Tibial artery (tissue), 4 donors: ENCODE measurements at places on chromosomes 16 and 17.

GRCh38 chr17:55518510-55518909 lies 7.3 kb upstream of the SMIM36 start:
- no peak for DNase-seq

- no peak for DNase-seq
Measured at GRCh38 chr16:19822533-19822932, 62.1 kb downstream of the GPRC5B start.

- DNase-seq: no peak
Measured at GRCh38 chr16:88060524-88061219, 109.4 kb downstream of the BANP start.

GRCh38 chr16:14125000-14125681 lies 54.0 kb downstream of the MRTFB start:
- DNase-seq: no peak

DNA sequence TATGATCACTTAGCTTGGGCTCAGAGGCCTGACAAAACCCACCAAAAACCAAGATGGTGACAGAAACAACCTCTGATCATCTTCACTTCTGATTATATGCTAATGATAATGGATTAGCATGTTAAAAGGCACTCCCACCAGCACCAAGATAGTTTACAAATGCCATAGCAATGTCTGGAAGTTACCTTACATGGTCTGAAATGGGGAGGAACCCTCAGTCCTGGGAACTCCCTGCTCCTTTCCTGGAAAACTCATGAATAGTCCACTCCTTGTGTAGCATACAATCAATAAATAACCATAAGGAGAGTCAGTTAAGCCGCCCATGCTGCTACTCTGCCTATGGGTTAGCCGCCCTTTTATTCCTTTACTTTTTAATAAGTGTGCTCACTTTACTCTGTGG lies 120.0 kb upstream of the HS3ST4 start:
- DNase-seq: no peak

GRCh38 chr16:19400711-19401110 lies 17.0 kb upstream of the TMC5 start:
- DNase-seq: no peak

- no peak for DNase-seq
Measured at GRCh38 chr16:2468233-2468724, 2.8 kb upstream of the NTN3 start.

DNA sequence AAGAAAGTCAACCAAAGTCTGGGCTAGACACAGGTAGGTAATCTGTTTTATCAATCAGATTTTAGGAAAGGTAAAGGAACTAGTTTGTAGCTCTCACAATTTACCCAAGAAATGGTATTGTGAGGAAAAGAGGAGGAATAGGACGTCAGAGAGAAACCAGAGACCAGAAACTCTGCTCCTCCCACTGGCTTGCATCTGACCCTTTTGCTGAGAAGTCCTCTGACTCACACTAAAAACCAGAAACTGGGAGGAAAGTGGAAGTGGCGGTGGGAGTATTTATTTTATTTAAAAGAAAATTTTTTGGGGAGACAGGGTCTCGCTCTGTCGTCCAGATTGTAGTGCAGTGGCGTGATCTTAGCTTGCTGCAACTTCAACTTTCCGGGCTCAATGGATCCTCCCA lies 38.0 kb upstream of the MNT start:
- DNase-seq: no peak

DNA sequence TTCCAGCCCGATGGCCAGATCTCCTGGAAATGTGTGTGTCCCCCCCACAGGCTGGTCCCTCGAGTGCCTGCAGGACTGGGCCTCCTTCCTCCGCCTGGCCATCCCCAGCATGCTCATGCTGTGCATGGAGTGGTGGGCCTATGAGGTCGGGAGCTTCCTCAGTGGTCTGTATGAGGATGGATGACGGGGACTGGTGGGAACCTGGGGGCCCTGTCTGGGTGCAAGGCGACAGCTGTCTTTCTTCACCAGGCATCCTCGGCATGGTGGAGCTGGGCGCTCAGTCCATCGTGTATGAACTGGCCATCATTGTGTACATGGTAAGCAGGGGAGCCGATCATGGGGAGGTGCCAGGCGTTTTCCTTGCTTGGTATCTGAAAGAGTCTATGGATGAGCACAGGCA lies 22.1 kb downstream of the SLC47A1 start:
- DNase-seq: no peak

- DNase-seq: no peak
Measured at GRCh38 chr17:57871155-57871554, 21.3 kb upstream of the MRPS23 start.

GRCh38 chr17:60149691-60150582 lies at the start of gene CA4:
CA4 (plus strand) TSS chr17:60149973; CDS start chr17:60150035, 62 bp downstream.
- DNase-seq: no peak

DNA sequence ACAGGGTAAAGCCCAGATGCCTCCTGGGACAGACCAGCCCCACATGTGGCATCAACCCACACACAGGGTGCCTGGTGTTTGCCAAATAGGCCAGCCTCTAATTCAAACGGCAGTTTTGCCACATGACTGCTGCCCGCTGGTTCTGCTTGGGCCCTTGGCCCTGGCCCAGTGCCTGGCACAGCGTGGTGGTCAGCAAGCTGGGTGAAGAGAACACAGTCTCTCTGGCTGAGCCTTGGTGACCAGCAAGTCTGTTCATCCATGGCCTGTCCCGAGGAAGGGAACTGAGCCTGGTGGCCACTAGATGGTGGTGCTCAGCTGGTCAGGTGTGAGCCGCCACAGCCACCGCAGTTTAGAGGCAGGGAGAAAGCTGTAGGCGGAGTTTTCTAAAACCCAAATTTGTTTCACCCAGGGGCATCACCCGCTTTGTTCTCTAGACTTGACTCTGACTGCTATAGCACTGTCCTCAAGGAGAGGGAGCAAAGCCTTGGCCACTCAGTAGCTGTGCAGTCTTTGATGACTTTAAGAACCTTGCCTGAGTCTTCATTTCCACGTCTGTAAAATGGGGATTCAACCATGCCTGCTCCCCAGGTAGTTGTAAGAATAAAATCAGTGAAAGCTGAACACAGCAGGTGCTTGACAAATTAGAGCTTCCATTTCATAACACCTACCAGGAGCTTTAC lies 4.7 kb upstream of the GFAP start:
- peak; percentile 87 for DNase-seq

DNA sequence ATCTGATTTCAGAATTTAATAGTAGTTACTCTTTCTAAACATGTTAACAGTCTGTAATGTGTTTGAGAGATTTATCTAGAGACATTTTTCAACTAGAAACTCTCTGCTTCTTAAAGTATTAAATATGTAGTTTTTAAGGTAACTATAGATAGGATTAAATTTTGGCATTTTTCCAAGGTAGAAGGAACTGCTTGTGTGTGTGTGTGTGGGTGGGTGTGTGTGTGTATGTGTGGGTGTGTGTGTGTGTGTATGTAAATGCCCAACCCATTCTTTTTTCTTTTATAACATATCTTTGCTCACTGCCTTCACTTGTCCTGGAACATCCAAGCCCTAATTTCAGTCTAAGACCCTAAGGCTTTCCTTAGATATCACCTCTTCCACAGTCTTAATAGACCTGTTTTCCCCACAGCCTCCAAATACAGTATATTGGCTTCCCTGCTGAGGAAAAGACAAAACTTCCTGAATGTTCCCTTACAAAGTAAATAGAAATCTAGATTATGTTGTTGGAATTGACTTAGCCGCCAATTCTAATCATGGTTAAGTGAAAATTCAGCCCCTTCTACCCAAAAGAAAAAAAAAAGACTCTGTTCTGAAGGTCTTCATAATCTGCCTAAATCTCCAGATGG lies 33.5 kb downstream of the NUP93 start:
- no peak for DNase-seq

DNA sequence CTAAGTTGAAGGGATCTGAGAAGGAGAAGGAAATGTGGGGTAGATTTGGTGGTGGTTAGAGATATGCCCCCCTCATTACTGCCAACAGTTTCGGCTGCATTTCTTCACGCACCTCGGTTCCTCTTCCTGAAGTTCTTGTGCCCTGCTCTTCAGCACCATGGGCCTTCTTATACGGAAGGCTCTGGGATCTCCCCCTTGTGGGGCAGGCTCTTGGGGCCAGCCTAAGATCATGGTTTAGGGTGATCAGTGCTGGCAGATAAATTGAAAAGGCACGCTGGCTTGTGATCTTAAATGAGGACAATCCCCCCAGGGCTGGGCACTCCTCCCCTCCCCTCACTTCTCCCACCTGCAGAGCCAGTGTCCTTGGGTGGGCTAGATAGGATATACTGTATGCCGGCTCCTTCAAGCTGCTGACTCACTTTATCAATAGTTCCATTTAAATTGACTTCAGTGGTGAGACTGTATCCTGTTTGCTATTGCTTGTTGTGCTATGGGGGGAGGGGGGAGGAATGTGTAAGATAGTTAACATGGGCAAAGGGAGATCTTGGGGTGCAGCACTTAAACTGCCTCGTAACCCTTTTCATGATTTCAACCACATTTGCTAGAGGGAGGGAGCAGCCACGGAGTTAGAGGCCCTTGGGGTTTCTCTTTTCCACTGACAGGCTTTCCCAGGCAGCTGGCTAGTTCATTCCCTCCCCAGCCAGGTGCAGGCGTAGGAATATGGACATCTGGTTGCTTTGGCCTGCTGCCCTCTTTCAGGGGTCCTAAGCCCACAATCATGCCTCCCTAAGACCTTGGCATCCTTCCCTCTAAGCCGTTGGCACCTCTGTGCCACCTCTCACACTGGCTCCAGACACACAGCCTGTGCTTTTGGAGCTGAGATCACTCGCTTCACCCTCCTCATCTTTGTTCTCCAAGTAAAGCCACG lies 28.3 kb downstream of the STH start:
- no peak for DNase-seq

GRCh38 chr17:37791447-37792399 lies 46.9 kb upstream of the HNF1B start:
- no peak for DNase-seq

GRCh38 chr16:82391690-82392089 lies 221.7 kb upstream of the MPHOSPH6 start:
- DNase-seq: no peak

DNA sequence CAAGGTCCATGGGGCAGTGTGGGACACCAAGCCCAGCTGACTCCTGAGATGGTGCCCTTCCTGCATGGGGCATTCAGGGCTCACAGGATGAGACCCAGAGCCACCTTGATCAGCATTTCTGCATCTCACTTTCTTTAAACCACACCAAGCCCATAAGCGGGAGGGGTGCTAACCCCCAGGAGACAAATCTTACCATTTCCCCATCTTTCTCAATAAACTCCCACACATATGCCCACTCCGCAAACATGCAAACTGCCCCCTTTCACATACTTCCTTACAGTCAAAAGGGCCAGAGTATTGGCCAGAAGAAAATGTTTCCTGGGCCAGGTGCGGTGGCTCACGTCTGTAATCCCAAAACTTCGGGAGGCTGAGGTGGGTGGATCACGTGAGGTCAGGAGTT lies 3.7 kb upstream of the SLC39A11 start:
- no peak for DNase-seq

- DNase-seq: no peak
Measured at GRCh38 chr17:75727391-75727790, 6.1 kb downstream of the ITGB4 start.

DNA sequence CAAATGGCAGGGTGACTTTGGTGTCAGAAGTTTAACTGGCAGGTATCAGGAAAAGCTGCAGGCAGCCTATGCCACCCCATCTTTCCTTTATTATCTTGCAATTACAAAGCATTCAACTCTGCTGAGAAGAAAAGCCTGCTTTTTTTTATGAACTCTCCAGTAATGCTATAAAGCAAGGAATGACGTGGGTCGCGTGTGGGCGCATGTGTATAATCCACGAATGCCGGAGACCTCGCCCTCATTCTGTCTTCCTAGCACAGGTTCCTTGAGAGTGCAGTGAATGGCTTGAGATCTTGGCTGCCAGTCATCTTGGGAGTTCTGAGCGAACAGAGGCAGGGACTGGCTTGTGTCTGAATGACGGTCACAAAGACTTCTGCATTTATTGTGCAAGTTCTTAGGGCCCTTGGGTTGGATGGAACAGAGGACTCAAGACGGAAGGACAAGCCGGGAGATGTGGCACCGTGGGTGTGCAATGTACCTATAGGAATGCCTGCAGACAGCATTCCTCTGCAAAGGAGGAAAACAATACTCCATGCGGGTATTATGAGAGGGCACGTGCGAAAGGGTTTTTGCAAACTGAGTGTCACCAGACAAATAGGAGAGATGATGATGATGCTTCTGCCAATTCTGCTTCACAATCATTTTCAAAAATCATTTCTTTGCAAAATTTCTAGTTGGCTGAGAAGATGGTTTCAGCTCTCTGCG lies 96.1 kb upstream of the ELAC2 start:
- DNase-seq: no peak

DNA sequence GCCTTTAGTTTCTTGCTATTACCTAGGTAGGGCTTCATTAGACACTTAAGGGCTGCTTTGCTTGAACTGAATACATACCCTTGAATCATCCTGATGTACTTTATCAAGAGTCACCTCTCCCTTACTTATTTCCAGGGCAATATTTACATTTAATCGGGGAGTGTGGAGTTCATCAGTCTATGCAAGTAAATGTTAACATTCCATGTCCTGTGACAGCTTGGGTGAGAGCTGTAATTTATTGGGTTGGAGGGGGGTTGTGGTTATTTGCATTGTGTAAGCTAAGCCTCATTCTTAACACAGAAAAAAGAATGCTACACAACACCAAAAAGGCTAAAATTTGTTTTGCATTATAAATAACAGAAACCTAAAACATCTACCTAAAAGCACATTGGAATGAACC lies 16.7 kb downstream of the KCNJ16 start:
- DNase-seq: no peak

GRCh38 chr16:5709889-5710288 lies 612.3 kb upstream of the EEF2KMT start:
- no peak for DNase-seq

- no peak for DNase-seq
Measured at GRCh38 chr17:48746916-48747444, 18.4 kb upstream of the HOXB13 start.

DNA sequence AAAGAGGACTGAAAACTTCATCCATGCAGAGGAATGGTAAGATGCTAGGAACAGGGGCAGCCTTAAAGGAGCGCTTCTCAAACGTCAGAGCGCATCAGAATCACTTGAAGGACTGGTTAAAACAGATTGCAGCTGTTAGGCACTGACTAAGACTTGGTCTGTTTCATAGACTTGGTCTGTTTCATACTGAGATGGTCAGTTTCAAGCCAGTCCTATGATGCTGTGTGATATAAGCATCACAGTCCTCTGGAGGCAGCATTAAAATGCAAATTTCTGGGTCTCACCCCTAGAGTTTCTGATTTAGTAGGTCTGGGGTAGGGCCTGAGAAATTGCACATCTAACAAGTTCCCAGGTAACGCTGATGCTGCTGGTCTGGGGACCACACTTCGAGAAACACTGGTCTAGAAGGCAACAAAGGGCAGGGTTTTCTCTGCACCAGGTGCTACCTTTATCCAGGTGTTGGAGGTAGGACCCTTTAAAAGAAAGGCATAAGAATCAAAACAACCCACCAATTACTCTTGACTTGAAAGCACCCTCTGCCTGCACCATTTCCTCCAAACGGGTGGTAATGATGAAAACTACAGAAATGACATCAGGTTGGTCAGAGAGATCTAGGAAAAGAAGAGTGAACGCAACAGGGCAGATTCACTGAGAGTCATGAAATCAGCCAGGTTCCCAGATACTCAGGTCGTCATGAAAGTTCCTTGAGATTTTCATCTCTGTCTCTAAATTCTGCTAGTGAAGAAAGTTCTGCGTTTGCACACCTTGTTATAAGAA lies 95.0 kb upstream of the RCVRN start:
- no peak for DNase-seq

- no peak for DNase-seq
Measured at GRCh38 chr17:5203178-5203907, 11.7 kb upstream of the ZNF594 start.
